Esophagus squamous epithelium (tissue), 5 donors: ENCODE measurements at places on chromosomes 5 and 9. TPM values are rescaled to one million over a fixed set of nuclear protein-coding genes. Genes with fewer than 3 reads are reported as not detected.

DNA sequence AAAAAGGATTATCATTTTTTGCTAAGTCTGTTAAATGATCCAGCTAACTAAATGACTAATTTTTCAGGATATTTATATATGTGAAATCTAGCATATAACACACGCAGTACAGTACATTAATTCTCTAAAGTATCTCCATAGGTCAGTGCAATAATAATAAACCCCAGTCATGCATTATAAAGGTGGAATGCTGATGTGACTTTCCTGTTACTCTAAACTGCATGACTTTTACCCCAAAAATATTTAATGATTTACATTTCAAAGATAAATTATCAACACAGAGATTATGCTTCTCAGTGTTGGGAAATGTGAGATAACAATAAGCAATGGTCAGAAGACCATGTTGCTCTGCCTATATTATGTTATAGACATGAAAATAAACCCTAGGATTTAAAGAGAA is 34.1 kb upstream of the PAM start:
- no peaks in the 10 kb centered on the region for H3K27me3 ChIP-seq
- no peaks in the 10 kb centered on the region for H3K36me3 ChIP-seq
- H3K27ac ChIP-seq, result no peak overlapping the region
- H3K4me1 ChIP-seq, result no peaks in the 10 kb centered on the region
- no peak for DNase-seq

DNA sequence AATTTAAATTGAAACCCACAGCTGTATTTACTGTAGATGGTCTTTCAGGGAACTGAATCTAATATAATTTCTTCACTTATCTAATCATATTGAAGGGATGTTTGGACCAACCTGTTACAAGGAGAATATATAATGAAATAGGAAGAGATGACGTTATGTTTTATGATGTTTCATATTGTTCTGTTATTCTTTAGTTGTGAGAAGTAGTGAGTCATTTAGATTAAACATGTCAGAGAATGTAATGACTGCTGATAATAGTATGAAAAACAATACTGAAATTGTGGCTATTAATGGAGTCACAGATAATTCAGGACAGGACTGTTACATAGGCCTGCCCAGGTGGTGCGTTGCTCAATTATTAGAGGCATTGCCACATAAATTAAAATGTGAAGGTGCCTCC is 1993.4 kb downstream of the EFNA5 start:
- H3K27ac ChIP-seq, result no peak overlapping the region
- no peaks in the 10 kb centered on the region for H3K36me3 ChIP-seq
- no peaks in the 10 kb centered on the region for H3K27me3 ChIP-seq
- no peak overlapping the region for H3K4me3 ChIP-seq

GRCh38 chr9:129752900-129753729 is at the start of gene PTGES:
Gene PTGES, minus strand, starts transcription at chr9:129753042. Its CDS starts 30 bp downstream, at chr9:129753012.
- H3K4me3 ChIP-seq, result peak within 1 kb of the TSS; percentile 14
- no peak for DNase-seq

- no peak overlapping the region for H3K4me3 ChIP-seq
- no peak overlapping the region for H3K27ac ChIP-seq
- H3K36me3 ChIP-seq, result no peaks in the 10 kb centered on the region
- DNase-seq, result no peak
- peaks cover 9% of the 10 kb centered on the region for H3K4me1 ChIP-seq
- H3K27me3 ChIP-seq, result no peaks in the 10 kb centered on the region
Observed at GRCh38 chr5:114449860-114450421, 88.1 kb downstream of the KCNN2 start.

The HTR4 gene
- total RNA-seq, result not detected

- H3K4me1 ChIP-seq, result peaks cover 18% of the 10 kb centered on the region
- H3K4me3 ChIP-seq, result no peak overlapping the region
- no peaks in the 10 kb centered on the region for H3K27me3 ChIP-seq
- no peak overlapping the region for H3K27ac ChIP-seq
- DNase-seq, result no peak
Observed at GRCh38 chr5:154520861-154521453, 42.9 kb upstream of the HAND1 start.

- H3K27ac ChIP-seq, result peak overlapping the region; percentile 55
- no peak for DNase-seq
- peaks cover 14% of the 10 kb centered on the region for H3K36me3 ChIP-seq
- H3K4me3 ChIP-seq, result no peak overlapping the region
- no peaks in the 10 kb centered on the region for H3K27me3 ChIP-seq
Observed at GRCh38 chr9:133113949-133114885, 6.8 kb downstream of the RALGDS start.

- no peak overlapping the region for H3K4me3 ChIP-seq
- DNase-seq, result no peak
- H3K4me1 ChIP-seq, result no peaks in the 10 kb centered on the region
- no peaks in the 10 kb centered on the region for H3K27me3 ChIP-seq
Observed at GRCh38 chr9:87089929-87090328, 142.6 kb upstream of the GAS1 start.

DNA sequence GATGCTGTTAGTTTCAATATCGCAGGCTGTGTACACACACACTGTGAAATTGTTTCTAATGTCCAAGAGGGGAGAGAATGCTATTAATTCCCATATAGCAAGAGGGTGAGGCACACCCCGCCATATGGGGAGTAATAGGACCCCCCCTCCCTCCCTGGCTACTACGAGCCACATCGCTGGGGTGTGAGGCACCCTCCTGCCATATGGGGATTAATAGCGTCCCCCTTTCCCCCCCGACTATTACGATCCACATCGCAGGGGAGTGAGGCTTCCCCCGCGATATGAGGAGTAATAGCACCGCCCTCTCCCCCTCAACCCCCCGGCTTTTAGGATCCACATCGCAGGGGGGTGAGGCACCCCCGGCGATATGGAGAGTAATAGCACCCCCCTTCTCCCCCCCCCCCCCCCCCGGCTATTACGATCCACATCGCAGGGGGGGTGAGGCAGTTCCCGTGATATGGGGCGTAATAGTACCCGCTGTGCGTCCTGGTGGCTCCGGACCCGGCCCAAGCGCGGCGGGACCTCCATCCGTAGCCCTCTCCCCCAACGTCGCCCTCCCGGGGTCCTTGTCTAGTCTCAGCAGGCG is 494 bp upstream of the STK32A start:
- no peak for DNase-seq
- peak overlapping the region; percentile 46 for H3K27ac ChIP-seq
- no peaks in the 10 kb centered on the region for H3K27me3 ChIP-seq
- H3K4me1 ChIP-seq, result no peaks in the 10 kb centered on the region

DNA sequence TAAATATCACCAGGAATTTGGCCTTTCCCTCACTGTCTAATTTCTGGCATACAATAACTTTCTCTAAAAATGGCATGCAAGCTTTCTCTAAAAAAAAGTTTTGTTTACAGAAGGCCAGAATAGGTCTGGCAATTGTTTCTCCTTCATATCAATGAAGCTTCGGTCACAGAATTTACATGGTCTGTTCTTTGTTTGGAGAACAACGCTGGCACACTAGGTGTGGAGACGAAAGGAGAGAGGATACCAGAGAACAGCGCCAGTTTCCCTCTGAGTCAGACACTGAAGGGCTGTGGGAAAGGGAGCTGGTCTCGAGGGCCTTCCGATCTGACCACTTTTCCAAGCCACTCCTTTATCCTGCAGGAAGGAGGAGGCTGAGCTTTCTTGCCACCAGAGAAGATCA is 60.1 kb upstream of the ITGA1 start:
- H3K4me3 ChIP-seq, result no peak overlapping the region
- H3K4me1 ChIP-seq, result peaks cover 39% of the 10 kb centered on the region
- H3K36me3 ChIP-seq, result no peaks in the 10 kb centered on the region
- no peak for DNase-seq
- H3K27me3 ChIP-seq, result no peaks in the 10 kb centered on the region

DNA sequence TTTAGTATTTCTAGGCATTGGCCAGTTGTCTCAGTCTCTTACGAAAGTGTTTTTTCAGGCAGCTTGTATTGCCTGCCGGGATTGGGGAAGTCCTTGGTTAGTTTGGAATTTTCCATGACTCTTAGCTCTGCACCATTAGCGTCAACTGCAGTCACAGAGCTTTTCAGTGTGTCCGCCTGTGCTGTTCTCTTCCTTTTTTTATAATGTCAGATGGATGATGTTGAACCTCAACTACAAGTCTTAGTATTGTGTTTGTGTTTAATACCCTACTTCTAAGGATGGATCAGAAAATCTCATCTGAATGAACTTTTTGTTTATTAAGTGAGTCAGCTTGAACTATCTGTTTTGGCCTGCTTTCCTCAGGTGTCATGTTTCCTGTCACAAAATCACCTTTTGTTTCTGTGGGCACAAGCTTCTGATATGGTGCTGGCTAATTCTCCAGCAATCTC is 33.1 kb downstream of the ATP6V0E1 start:
- no peak overlapping the region for H3K4me3 ChIP-seq
- no peaks in the 10 kb centered on the region for H3K36me3 ChIP-seq
- peak overlapping the region; percentile 85 for H3K27ac ChIP-seq
- no peaks in the 10 kb centered on the region for H3K27me3 ChIP-seq

DNA sequence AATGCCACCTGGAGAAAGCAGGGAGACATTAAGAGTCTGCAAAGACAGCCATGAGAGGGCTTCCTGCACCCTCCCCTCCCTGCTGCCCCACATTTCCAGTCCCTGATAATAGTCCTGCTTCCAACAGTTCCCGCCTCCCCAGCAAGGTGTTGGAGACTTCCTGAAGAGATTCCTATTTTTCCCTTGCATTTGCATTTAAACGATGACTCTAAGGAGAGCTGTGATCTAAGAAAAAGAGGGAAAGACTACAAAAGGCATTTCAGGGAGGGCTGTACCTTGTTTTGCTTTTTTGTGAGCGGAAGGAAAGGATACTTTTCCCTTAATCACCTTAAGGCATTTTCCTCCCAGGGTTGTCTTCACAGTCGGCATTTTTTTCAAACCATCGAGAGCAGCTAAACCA is 62.1 kb downstream of the GAS1 start:
- no peak overlapping the region for H3K4me3 ChIP-seq
- H3K27me3 ChIP-seq, result no peaks in the 10 kb centered on the region
- no peaks in the 10 kb centered on the region for H3K4me1 ChIP-seq

GRCh38 chr5:143435210-143435657 is 31.7 kb upstream of the NR3C1 start:
- no peak for DNase-seq
- peak overlapping the region; percentile 26 for H3K27ac ChIP-seq
- no peaks in the 10 kb centered on the region for H3K4me1 ChIP-seq
- H3K27me3 ChIP-seq, result no peaks in the 10 kb centered on the region

The GAPVD1 gene
- total RNA-seq, result 34.8 TPM

The KIF4B gene
- total RNA-seq, result not detected

DNA sequence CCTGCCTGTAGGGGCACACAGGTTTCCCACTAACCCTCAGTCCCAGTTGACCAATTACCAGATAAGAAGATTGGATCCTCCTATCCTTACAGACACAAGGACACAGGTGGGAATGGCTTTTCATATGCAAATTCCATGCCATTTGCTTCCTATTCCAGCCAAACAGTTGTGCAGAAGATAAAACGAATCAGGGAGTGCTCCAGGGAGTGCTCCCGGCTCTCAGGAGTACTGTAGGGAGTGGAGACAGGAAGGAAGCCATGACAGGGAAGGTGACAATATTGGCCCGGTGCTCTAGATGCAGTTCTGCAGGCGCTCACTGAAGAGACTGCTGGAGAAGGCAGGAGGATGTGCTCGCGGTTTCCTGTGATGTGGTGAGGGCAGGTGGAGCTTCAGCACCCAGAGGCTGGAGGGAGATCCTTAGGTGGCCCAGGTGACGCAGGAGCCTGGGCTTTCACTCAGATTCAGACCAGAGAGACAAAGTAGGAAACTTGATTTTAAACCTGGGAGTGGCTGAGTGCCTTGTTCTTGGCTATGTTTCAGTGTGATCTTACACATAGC is 260.0 kb downstream of the AUH start:
- no peaks in the 10 kb centered on the region for H3K36me3 ChIP-seq
- no peaks in the 10 kb centered on the region for H3K27me3 ChIP-seq
- H3K4me1 ChIP-seq, result peaks cover 36% of the 10 kb centered on the region
- no peak overlapping the region for H3K27ac ChIP-seq

- no peaks in the 10 kb centered on the region for H3K4me1 ChIP-seq
- H3K27ac ChIP-seq, result no peak overlapping the region
- H3K27me3 ChIP-seq, result no peaks in the 10 kb centered on the region
- no peaks in the 10 kb centered on the region for H3K36me3 ChIP-seq
- DNase-seq, result no peak
- no peak overlapping the region for H3K4me3 ChIP-seq
Observed at GRCh38 chr5:89606939-89607534, 724.1 kb upstream of the MEF2C start.

The CTSV gene
- 16.5 TPM for total RNA-seq

The ANAPC2 gene
- 29.3 TPM for total RNA-seq

DNA sequence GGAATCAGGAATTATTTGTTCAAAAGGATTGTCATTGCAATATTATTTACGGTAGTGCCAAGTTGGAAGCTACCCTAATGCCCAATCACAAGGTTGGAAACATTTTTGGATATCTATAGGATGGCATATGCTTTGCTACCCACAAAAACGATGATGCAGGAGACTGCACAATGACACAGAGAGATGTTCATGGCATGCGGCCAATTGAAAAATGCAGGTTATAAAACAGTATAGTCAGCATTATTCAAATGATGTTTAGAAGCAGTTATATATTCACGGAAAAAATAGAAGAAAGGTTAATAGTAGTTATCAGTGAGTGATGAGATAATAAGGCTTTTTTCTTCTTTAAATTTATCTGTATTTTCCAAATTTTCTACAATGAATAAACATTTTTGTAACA is 5.9 kb upstream of the ACSL6 start:
- no peak for DNase-seq
- no peaks in the 10 kb centered on the region for H3K4me1 ChIP-seq
- no peak overlapping the region for H3K27ac ChIP-seq
- H3K27me3 ChIP-seq, result no peaks in the 10 kb centered on the region
- no peak overlapping the region for H3K4me3 ChIP-seq

The TRAF1 gene
- total RNA-seq, result 2.5 TPM

The CCDC171 gene
- total RNA-seq, result 2.9 TPM

GRCh38 chr5:156912869-156913268 is 50.2 kb downstream of the TIMD4 start:
- no peak overlapping the region for H3K4me3 ChIP-seq
- DNase-seq, result no peak
- H3K27me3 ChIP-seq, result no peaks in the 10 kb centered on the region
- no peak overlapping the region for H3K27ac ChIP-seq

DNA sequence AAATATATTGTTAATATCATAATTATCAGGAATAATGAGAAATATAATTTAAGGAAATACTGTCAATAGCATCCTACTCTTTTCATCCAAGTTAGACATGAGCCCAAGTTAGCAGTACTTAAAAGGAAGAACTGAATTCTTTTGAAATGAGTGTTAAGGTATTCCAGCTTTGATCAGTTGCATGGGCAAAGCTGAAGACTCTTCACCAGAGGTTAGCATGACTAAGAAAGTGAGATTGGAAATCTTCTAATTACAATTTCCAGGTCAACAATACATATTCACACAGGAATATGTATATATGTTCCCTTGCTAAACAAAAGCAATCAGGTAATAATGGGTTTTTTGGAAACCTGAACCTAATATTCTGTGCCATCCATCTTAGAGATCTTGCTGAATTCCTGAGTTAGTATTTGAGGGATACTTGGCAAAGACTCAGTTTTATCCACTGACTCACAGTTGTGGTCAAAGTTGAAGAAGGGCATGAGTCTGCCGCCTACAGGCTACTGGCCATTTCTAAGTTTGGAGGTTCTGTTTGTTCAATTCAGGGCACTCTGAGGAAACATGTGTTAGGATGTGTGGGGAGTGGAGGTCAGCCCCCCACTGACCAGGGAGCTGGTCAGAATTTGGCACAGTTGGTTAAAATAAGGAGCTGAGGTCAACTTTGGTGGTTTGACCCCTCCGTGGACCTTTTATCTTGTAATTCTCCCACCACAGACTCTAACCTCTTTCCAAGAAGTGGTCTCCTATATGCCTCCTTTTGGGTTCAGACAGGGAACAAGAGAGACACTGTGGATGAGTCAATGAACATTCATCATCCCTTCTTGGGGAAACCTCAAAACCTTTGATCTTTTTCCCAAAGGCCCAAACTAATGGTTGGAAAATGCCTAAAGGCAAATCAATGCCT is 118.3 kb downstream of the PIK3R1 start:
- no peaks in the 10 kb centered on the region for H3K4me1 ChIP-seq
- no peak overlapping the region for H3K4me3 ChIP-seq
- no peaks in the 10 kb centered on the region for H3K27me3 ChIP-seq
- no peak for DNase-seq
